Karpas-422 (cell line): ENCODE measurements at places on chromosomes 3 and 15.

DNA sequence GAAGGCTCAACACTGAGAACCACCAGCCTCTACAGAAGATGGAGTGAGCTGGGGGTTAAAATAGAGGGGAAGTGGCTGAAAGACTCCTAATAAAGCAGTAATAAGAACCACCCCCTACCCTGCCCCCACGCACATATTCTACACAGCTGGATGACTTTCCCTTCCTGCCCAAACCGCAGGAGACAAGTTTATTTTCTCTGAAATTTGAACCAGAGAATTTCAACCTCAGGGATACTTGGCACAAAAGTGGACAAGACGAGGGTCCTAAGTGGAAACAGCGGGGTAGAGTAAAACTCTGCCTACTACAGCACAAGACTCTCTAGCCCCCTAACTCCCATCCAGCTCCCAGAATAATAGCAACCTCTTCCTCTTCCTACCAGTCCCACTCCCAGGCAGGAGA lies 28.4 kb downstream of the USF3 start:
- no peak for DNase-seq

GRCh38 chr15:45606413-45606812 lies 19.2 kb downstream of the BLOC1S6 start:
- DNase-seq, result no peak

DNA sequence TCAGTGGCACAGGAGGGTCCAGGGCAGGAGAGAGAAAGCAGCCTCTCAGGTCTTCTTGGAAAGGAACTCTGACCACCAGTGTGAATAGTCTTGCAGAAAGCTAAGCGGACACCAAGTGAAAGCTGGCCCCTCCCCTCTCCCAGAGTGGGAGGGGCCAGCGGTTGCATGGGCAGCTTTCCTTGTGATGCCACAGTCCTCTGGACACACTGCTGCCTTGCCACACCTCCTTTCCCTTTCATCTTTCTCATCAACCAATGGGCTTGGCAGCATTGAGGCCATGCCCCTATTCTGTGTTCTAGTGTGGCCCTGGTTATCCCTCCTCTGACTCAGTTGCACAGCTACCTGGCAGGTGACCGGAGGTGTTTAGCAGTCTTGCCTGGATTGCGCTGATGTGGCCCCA lies 49.7 kb upstream of the GOLGA6B start:
- DNase-seq, result no peak

- no peak for DNase-seq
Observed at GRCh38 chr15:63699101-63699785, 102.1 kb downstream of the FBXL22 start.

DNA sequence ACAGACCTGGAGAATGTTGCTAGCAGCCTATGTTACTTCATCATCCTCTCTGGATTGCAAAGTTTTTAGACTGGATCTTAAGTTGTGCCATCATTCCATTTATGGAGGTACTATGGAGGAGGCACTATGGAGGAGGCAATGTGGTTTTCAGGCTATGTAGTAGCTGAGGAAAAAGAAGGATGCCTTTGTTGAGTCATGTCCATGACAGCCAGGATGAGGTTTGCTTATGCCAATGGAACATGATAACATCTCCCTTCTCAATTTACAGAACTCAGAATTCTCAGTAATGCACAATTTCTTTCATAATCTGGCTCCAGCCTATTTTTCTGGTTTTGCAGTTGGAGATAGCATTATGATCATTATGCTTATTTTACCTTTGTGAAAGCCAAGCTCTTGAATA lies 65.9 kb upstream of the TMEM108 start:
- no peak for DNase-seq

DNA sequence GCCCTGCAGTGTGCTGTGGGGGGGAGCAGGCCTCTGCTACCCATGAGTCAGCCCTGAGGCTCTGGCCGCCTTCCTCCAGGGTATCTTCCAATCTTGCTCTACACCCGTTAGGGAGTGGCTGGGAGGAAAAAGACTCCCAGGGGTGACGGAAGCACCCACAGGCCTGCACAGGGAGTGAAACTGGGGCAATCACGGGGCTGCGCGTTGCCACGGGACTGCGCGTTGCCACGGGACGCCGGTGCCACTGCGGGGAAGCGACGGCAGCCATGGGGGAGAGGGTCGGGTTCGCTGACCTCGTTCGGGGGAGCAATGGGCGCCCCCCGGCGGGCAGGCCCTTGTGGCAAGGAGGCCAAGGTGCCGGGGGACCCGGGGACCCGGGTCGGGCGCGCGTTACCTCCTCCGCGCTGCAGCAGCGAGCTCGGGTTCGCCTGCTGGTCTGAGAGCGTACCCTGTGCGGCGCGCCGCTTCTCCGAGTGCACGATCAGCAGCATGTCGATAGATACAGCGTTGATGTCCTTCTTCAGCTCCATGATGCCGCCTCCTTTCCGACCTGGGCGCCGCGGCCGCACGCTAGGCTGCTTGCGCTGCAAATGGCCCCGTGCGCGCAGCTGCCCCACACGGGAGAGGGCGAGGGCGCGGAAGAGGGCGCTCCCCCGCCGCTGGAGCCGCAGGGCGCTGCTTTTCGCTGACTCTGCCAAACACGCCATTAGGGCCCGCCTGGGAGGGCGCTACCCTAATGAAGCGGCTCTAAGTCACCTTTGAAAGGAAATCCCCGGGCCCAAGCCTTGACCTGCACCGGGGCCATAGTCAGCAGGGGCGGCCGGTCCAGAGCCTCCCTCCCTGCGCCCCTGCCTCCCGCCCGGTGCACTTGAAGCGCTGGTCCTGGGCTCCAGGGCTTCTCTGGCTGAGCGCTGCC lies at the start of gene KY:
KY (minus strand) TSS at position 592 of the 916 bp plus-strand sequence; CDS start at position 530, 62 bp downstream.
- no peak for DNase-seq

DNA sequence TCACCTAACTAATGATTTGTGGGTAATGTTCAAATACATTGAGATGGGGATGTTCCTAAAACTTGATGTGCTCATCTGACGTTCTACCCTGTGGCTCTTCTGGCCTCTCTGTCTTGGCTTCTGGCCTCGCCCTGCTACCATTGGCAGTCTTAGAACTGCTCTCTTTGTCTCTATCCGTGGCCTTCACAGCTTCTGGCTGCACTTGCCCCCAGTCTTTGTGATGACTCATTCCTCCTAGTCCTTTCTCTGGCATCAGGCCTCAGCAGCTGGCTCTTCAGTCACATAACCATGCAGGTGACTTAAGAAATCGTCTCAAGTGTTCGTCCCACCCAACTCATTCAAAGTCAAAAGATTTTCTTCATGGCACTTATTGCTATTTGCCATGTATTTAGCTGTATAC lies 188.1 kb downstream of the BBX start:
- no peak for DNase-seq

GRCh38 chr3:186798239-186798874 lies 7.9 kb downstream of the RFC4 start:
- DNase-seq, result no peak

GRCh38 chr15:60563539-60564404 lies 84.8 kb upstream of the ICE2 start:
- no peak for DNase-seq

GRCh38 chr15:88664151-88664778 lies 25.4 kb downstream of the ISG20 start:
- peak; percentile 80 for DNase-seq

GRCh38 chr3:146581951-146582467 lies 23.1 kb downstream of the PLSCR5 start:
- no peak for DNase-seq

GRCh38 chr15:52144656-52145178 lies 32.1 kb upstream of the BCL2L10 start:
- no peak for DNase-seq

DNA sequence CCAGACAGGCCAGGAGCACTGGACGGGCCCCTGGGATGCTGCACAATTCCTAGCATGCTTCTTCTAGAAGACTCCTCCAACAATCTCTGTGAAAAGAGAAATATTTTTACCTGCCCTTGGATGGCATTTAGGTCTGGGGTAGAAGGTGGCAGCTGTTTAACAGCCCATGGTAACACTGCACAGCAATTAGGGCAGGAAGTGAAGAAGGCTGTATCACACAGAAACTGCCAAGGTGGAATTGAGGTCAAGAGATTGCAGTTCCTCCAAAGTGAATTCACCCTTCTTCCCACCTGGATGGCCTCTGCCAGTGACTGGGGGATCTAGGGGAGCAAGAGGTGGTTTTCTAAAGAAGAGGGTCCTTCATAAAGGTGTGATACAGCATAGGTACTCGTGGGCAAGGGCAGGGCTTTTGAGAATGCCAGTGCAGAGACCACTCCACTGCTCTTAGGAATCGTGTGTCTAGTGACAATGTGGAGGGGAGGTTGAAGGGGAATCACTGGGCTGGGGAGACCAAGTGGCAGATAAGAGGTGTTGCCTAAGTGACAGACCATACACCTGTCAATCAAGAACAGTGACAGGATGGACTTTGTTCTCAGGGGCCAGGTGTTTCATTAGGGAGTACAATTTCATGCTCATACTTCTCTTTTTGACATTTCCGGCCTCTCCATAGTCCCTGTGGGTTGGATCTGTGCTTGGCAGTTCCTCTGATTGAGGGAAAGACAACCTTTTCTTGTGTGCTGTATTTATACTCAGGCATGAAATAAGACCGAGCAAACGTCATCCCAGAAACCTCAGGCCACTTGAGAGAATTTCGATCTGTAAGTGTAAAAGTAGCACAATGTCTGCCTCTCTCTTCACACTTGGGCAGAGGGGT lies 83.5 kb upstream of the BCL6 start:
- DNase-seq, result peak; percentile 78

GRCh38 chr3:192133271-192133670 lies 594.1 kb downstream of the FGF12 start:
- no peak for DNase-seq

GRCh38 chr15:60009124-60009960 lies 5.2 kb downstream of the FOXB1 start:
- DNase-seq, result no peak

- DNase-seq, result no peak
Observed at GRCh38 chr15:81284256-81285031, 39.5 kb downstream of the STARD5 start.

DNA sequence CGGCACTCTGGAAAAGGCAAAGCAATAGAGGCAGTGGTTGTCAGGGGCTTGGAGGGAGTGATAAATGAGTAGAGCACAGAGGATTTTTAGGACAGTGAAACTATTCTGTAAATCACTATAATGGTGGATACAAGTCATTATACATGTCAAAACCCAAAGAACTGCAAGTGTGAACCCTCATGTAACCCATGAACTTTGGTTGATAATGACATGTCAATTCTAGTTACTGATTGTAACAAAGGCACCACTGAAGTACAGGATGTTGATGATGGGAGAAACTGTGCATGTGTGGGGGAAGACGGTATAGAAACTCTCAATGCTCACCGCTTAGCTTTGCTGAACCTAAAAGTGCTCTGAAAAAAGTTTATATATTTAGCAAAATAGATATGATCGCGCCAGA lies 36.0 kb downstream of the BTLA start:
- no peak for DNase-seq

DNA sequence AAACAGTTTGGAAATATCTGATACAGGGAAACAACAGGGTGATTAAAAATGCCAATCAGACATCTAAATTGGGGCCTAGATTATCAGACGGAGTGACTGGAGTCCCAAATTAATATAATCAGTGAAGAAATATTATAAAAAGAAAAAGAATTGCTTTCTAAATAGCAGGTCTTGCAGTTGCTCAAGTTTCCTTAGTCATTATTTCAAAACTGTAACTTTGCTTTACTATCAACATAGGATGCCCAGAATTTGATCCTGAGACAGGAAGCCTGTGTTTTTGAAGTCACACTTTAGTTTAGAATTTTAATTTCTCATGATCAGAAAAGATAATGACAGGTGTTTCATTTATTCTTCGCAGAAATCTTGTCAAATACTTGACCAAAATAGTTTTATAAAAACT lies 105.9 kb downstream of the IL1RAP start:
- DNase-seq, result no peak

DNA sequence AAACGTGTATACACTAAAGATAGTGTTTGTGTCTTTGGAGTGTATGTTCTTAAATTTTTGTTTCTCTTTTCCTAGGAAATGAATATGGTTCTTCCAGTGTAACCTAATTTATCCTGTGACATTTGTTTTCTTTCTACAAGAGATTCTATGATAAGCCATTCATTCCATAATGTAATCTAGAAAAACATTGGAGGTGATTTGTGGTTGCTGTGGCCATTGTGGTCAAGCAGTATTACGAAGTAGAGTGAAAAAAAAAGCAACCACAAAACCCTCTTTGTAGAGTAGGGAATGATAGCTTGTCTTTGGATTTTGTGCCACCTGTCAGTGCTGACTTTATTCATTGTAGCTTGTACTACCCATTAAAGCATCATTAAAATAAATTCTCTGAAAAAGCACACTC lies 1209.6 kb downstream of the ZPLD1 start:
- DNase-seq, result no peak

GRCh38 chr3:195102609-195103467 lies 168.1 kb downstream of the XXYLT1 start:
- DNase-seq, result no peak

- DNase-seq, result no peak
Observed at GRCh38 chr3:155495387-155495786, 201.9 kb upstream of the STRIT1 start.

GRCh38 chr15:82805994-82806406 lies at the start of gene FSD2:
Gene FSD2, minus strand, starts transcription at chr15:82806069. Its CDS starts 18,679 bp downstream, at chr15:82787390.
- DNase-seq, result peak; percentile 90

GRCh38 chr3:20576228-20576627 lies 390.2 kb upstream of the SGO1 start:
- no peak for DNase-seq

DNA sequence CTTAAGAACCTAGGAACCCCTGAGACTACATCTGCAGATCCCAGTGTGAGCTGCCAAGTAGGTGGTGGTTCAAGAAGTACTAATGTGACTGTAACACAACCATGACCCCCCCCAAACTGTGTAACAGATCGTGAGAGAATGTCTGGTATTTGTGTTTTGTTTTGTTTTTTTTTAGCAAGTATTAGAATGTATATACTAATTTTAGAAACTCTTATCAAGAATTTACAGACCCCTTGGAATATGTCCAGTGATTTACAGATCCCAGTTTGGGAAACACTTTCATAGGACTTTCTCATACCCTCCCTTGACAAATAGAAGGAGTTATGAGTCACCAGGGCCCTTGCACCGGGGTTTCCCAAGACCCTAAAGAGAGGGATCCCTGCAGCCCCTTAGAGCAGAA lies 79.8 kb downstream of the SEMA5B start:
- no peak for DNase-seq

- no peak for DNase-seq
Observed at GRCh38 chr3:59464187-59464586, 414.4 kb upstream of the CFAP20DC start.

GRCh38 chr3:119870512-119870911 lies 88.6 kb downstream of the NR1I2 start:
- DNase-seq, result no peak

- no peak for DNase-seq
Observed at GRCh38 chr3:87052499-87053260, 61.7 kb upstream of the VGLL3 start.

- DNase-seq, result no peak
Observed at GRCh38 chr15:71294911-71295602, 179.8 kb downstream of the THSD4 start.

DNA sequence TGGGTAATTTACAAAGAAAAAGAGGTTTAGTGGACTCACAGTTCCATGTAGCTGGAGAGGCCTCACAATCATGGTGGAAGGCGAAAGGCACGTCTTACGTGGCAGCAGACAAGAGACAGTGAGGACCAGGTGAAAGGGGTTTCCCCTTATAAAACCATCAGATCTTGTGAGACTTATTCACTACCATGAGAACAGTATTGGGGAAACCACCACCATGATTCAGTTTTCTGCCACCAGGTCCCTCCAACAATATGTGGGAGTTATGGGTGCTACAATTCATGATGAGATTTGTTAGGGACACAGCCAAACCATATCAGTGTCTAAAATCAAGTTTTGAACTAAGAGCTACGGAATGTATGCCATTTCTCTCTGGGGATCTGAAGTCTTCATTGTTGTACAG lies 354.8 kb upstream of the C2CD4B start:
- DNase-seq, result no peak
